Activated T-helper 2 cell treated with anti-CD3 and anti-CD28 coated beads, Interferon-gamma antibody, Interleukin-2, Interleukin-4, amounts not matched to agents 10 μg/mL and 5 μg/mL and 100 μg/mL, durations not matched to agents 14 hours and 24 hours and 36 hours (primary cell): ENCODE measurements at places on chromosomes 2 and 18. TPM values are rescaled to one million over a fixed set of nuclear protein-coding genes. Genes with fewer than 3 reads are reported as not detected.

The RNASEH1 gene
- 29.0 and 30.3 TPM in 2 replicates for total RNA-seq

DNA sequence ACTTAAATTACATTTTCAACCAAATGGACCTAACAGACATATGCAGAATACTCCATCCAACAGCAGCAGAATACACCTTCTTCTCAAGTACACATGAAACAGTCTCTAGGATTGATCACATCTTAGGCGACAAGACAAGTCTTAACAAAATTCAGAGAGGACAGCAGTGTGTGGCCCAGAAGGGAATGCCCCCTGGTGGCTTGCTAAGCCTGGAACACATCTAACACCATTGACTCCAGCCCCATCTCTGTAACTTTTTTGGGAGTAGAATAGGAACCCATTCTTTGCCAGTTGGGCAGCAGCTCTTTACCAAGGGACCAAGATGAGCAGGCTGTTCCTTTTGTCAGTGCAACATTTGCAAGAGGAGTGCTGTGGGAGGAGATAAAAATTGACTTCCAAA lies 249.9 kb downstream of the PLCL1 start:
- H3K27me3 ChIP-seq = peaks cover 5% of the 10 kb centered on the region
- DNase-seq = no peak
- H3K4me3 ChIP-seq = no peak overlapping the region
- H3K27ac ChIP-seq = no peak overlapping the region
- peaks cover 5% of the 10 kb centered on the region for H3K4me1 ChIP-seq
- no peaks in the 10 kb centered on the region for H3K36me3 ChIP-seq

DNA sequence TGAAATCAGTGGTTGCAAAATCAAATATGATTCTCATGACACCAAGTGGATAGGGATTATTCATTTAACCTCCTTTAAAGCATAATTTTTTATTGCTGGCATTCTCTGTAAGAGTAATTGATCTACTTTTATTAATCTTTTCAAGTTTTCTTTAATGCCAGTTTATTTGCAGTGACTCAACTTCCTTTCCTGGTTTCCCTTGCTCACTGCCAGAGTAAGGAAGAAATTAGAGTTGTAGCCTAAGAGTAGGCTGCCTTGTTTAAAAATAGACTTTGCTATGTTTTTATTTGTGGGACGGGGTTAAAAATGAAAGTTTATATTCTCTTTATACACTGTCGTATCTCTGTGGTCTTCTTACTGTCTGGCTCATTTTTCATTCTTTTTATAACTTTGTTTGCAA lies 148.6 kb downstream of the WDR7 start:
- no peak overlapping the region for H3K4me3 ChIP-seq
- no peaks in the 10 kb centered on the region for H3K27me3 ChIP-seq
- H3K27ac ChIP-seq = no peak overlapping the region
- peaks cover 2% of the 10 kb centered on the region for H3K4me1 ChIP-seq
- H3K36me3 ChIP-seq = peaks cover 3% of the 10 kb centered on the region
- no peak for DNase-seq

DNA sequence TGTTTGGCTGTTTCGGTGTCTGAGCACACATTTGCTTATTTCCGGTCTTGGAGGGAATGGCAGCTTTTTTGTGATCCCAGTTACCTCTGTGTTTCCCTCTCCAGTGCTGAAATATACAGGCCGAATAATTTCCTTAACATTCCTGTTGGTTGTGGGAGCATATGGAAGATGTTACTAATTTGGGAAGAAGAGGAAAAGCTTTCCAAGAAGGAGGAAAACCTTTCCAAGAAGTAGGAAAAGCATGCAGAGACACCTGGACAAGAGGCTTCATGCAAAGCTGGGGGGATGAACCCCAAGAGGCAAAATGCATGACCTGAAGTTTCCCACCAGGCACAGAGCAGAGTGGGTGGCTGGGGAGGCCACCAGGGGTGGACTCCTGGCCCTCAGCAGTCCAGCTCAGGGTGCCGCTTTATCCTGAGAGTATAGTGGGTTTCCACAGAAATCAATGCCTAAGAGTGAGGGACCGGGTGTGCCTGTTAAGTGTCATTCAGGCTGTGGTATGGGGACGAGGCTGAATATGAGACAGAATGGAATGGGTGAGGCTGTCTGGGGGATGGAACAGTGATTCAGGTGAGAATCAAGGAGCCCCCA lies 25.5 kb upstream of the GNAL start:
- no peak overlapping the region for H3K27ac ChIP-seq
- no peak for DNase-seq
- peaks cover 5% of the 10 kb centered on the region for H3K27me3 ChIP-seq
- no peaks in the 10 kb centered on the region for H3K36me3 ChIP-seq
- no peaks in the 10 kb centered on the region for H3K4me1 ChIP-seq

GRCh38 chr2:74704216-74704615 lies 50.2 kb downstream of the SEMA4F start:
- H3K36me3 ChIP-seq = no peaks in the 10 kb centered on the region
- no peak for DNase-seq
- no peaks in the 10 kb centered on the region for H3K4me1 ChIP-seq
- peaks cover 25% of the 10 kb centered on the region for H3K27me3 ChIP-seq

DNA sequence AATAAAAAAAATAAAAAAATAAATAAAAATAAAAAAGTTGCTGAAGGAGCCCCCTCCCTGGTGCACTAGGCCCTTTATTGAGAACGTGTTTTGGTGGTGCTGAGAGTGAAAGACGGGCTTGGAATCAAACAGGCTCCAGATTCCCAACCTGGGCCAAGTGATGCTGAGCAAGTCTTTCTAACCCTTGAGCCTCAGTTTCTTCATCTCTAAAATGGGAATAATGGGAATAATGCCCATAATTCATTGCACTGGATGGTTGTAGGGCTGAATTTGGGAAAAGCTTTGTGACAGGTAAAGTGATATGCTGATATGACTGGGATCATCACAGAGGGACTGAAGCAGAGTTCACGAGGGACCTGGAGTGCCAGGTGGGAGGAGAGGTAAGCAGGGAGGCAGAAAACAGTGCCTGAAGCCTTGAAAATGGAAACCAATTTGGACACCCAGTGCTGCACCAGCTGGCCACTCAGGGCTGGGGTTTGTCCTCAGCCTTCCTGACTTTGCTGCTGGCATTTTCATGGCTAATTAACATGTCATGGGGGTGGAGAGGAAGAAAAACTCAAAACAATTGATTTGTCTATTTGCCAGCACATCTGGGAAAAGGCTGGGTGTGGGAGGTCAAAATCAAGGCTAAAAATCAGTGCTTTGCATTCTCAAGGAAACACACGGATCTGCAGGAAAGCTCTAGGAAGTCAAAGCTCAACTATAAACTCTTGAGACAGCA lies 241.3 kb downstream of the LOXHD1 start:
- H3K4me1 ChIP-seq = peaks cover 1% of the 10 kb centered on the region
- no peak for DNase-seq
- no peaks in the 10 kb centered on the region for H3K36me3 ChIP-seq

- DNase-seq = no peak
- no peak overlapping the region for H3K27ac ChIP-seq
- H3K36me3 ChIP-seq = no peaks in the 10 kb centered on the region
These were observed 187.4 kb downstream of the TMEM247 start for GRCh38 chr2:46666754-46667153.

The RAB31 gene
- total RNA-seq = 0.73 and 0.80 TPM in 2 replicates

The COL4A4 gene
- total RNA-seq = not detected in 2 replicates

- peaks cover 26% of the 10 kb centered on the region for H3K27me3 ChIP-seq
- H3K4me1 ChIP-seq = peaks cover 3% of the 10 kb centered on the region
- H3K4me3 ChIP-seq = no peak overlapping the region
These were observed 27.9 kb downstream of the IL37 start for GRCh38 chr2:112938904-112939303.

GRCh38 chr18:36311026-36311570 lies 13.6 kb downstream of the FHOD3 start:
- peaks cover 5% of the 10 kb centered on the region for H3K27me3 ChIP-seq
- DNase-seq = no peak
- no peak overlapping the region for H3K27ac ChIP-seq
- H3K4me1 ChIP-seq = no peaks in the 10 kb centered on the region
- H3K36me3 ChIP-seq = no peaks in the 10 kb centered on the region

DNA sequence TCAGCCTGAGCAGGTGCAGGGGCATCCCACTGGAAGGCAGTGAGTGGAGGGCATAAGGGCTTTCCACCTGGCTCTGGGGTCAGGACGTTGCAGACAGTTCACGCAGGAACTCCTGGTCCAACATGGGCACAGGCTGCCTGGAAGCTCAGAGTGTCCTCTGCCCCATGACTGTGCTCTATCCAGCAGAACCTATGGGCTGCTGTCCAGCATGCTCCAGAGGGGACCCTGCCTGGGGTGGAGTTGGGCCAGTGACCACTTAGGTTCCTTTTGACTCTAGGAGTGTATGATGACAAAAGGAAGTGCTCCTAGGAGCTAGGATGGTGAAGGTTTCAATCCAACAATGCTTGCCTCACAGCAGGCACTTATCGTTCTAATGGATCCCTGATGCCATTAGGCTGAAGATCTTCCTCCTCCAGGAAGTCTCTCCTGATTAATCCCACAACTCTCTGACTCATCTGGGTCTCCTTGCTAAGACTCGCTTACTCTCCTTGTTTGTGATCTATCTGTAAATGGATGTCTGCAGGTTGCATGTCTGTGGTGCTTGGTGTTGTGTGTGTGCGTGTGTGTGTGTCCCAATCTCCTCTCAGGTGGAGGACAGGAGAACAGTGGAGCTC lies 224.0 kb downstream of the CELF4 start:
- DNase-seq = no peak
- no peak overlapping the region for H3K4me3 ChIP-seq
- H3K36me3 ChIP-seq = no peaks in the 10 kb centered on the region
- H3K27ac ChIP-seq = no peak overlapping the region
- H3K4me1 ChIP-seq = no peaks in the 10 kb centered on the region
- H3K27me3 ChIP-seq = no peaks in the 10 kb centered on the region

The CD8B2 gene
- total RNA-seq = not detected in 2 replicates

- DNase-seq = no peak
- no peaks in the 10 kb centered on the region for H3K27me3 ChIP-seq
- H3K4me1 ChIP-seq = peaks cover 35% of the 10 kb centered on the region
- H3K27ac ChIP-seq = no peak overlapping the region
- H3K4me3 ChIP-seq = no peak overlapping the region
These were observed 354.7 kb downstream of the PARD3B start for GRCh38 chr2:204899983-204900382.

The ABCB11 gene
- total RNA-seq = 0.02 TPM in 1 of 2 replicates, not detected in the other

The MDH1B gene
- total RNA-seq = 0.25 and 0.55 TPM in 2 replicates

- no peak overlapping the region for H3K4me3 ChIP-seq
- no peak for DNase-seq
- H3K36me3 ChIP-seq = peaks cover 2% of the 10 kb centered on the region
- no peak overlapping the region for H3K27ac ChIP-seq
These were observed 250.3 kb upstream of the ID2 start for GRCh38 chr2:8431446-8432125.

- DNase-seq = no peak
- no peaks in the 10 kb centered on the region for H3K4me1 ChIP-seq
- H3K4me3 ChIP-seq = no peak overlapping the region
- no peaks in the 10 kb centered on the region for H3K36me3 ChIP-seq
- H3K27ac ChIP-seq = no peak overlapping the region
These were observed 77.9 kb upstream of the SATB2 start for GRCh38 chr2:199535445-199536177.

DNA sequence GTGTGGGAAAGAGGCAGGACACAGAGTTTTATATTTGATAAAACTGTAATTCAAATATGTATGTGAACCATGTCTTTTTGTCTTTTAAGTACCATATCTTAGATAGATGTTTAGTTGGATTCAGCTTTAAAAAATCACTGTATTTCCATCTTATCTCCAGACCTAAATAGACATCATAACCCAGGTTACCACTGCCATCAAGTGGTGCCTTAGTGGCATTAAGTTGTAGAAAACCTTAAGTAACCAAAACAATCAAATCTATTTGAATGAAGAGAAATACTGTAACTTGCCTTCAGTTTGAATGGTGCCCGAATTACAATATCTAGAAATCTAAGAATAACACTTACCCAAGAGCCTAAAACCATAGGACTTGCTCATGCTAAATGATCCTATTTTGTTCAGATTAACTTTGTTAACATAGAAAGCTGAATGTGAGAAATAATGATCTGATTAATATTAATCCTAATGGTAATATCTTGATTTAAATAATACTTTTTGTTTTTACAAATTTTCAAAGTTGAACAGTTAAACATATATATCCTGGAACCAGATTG lies 92.5 kb upstream of the MAP2 start:
- no peak for DNase-seq
- no peaks in the 10 kb centered on the region for H3K4me1 ChIP-seq
- H3K27ac ChIP-seq = no peak overlapping the region

The DIPK1C gene
- total RNA-seq = not detected in 2 replicates

- no peak for DNase-seq
- no peak overlapping the region for H3K4me3 ChIP-seq
- H3K36me3 ChIP-seq = no peaks in the 10 kb centered on the region
- no peaks in the 10 kb centered on the region for H3K4me1 ChIP-seq
- no peak overlapping the region for H3K27ac ChIP-seq
These were observed 741.4 kb upstream of the LRRTM4 start for GRCh38 chr2:78263571-78263970.

DNA sequence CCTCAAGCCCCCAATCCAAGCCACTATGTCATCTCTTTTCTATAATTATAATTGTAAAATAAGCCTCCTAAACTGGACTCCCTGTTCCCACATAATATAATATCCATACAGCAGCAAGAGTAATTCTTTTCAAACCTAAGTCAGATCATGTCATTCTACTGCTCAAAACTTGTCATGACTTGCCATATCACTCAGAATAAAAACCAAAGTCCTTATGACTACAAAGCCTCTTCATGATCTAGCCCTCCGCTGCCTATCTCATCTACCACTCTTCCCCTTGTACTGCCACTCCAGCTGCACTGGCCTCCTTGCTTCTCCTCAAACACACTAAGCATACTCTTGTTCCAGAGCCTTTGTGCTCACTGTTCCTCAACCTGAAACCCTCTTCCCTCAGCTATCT lies 69.9 kb downstream of the MEMO1 start:
- H3K4me1 ChIP-seq = peaks cover 29% of the 10 kb centered on the region
- no peak overlapping the region for H3K4me3 ChIP-seq
- peaks cover 4% of the 10 kb centered on the region for H3K36me3 ChIP-seq
- no peaks in the 10 kb centered on the region for H3K27me3 ChIP-seq
- no peak overlapping the region for H3K27ac ChIP-seq
- DNase-seq = no peak

DNA sequence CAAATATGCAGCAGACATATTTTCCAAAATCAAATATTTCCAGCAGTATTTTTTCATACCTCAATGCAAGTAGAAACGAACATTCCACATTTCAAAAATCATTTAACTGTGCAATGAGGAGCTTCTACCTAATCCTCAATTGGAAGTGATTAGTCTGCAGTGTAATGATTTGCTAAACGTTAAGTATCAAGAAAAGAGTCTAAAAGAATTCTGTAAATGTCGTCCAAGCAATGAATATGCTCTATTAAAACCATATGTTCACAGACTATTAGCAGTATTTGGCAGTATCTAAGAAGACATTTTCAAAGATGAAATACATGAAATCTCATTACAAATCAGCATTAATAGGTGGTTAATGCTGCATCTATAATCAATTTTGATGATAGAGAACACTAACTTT lies 15.9 kb downstream of the DYM start:
- no peaks in the 10 kb centered on the region for H3K27me3 ChIP-seq
- peaks cover 13% of the 10 kb centered on the region for H3K4me1 ChIP-seq
- DNase-seq = no peak
- no peak overlapping the region for H3K4me3 ChIP-seq
- H3K27ac ChIP-seq = no peak overlapping the region
- peaks cover 17% of the 10 kb centered on the region for H3K36me3 ChIP-seq
